ENCODE measurements at places on chromosomes 12 and 14.

GRCh38 chr12:27299102-27299501, 33.5 kb upstream of the BMAL2 start:
- DNase-seq: no peak

- no peak for DNase-seq
Measured at GRCh38 chr12:14417715-14418114, 52.2 kb downstream of the ATF7IP start.

DNA sequence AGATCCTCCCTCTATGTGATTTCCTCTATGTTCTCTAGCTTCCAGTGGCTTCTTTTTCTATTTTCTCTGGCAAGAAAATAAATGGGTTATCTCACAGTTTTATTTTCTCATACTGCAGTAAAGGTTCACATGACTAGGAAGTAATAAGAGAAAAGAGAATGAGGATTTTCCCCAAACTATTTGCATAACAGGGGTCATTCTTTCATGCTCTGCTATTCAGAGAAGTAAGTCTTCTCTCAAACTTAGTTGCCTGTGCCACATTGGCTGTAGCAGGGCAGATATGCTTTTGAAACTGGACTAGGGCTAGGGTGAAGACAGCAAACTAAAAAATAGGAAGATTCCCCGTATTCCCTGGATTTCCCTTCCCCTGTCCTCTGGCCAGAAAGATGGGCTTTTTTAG, 57.4 kb downstream of the ACSM4 start:
- no peak for DNase-seq

DNA sequence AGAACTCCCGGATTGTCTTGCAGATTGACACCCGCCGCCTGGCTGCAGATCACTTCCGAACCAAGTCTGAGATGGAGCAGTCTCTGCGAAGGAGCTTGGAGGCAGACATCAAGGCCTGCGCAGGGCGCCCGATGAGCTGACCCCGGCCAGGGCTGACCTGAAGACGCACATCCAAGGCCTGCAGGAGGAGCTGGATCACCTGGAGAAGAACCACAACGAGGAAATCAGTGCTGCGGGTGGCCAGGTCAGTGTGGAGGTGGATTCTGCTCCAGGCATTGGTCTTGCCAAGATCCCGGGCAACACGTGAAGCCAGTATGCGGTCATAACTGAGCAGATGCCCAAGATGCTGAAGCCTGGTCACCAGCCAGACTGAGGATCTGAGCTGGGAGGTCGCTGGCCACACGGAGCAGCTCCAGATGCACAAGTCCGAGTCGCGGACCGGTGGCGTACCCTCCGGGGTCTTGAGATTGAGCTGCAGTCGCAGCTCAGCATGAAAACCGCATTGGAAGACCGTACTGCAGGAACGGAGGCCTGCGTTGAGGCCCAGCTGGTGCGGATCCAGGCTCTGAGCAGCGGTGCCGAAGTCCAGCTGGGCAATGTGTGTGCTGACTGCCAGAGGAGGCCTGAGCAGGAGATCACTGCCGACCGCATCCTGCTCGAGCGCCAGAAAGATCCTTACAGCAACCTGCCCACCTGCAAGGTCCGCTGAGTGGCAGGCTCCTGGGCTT, 12.4 kb upstream of the A2M start:
- DNase-seq: no peak

DNA sequence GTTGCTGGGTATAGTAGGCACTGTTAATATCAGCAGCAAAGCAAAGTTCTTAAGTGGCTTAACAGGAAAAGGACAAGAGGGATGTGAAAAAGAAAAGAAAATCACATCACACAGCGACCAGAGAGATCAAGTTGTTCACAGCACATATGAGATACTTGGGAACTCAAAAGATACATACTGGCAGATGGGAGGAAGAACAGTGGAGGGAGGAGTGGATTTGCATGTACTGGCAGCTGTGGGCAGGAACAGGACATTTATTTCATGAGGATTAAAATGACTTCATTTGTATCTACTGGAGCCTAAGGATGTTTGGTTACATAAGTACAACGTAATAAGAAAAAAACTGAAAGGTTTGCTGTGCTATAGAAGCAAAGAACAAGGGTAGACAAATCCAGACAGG, 136.5 kb upstream of the IFNG-AS1 start:
- DNase-seq: no peak

- DNase-seq: peak; percentile 41
Measured at GRCh38 chr14:39432619-39433451, 602 bp upstream of the FBXO33 start.

DNA sequence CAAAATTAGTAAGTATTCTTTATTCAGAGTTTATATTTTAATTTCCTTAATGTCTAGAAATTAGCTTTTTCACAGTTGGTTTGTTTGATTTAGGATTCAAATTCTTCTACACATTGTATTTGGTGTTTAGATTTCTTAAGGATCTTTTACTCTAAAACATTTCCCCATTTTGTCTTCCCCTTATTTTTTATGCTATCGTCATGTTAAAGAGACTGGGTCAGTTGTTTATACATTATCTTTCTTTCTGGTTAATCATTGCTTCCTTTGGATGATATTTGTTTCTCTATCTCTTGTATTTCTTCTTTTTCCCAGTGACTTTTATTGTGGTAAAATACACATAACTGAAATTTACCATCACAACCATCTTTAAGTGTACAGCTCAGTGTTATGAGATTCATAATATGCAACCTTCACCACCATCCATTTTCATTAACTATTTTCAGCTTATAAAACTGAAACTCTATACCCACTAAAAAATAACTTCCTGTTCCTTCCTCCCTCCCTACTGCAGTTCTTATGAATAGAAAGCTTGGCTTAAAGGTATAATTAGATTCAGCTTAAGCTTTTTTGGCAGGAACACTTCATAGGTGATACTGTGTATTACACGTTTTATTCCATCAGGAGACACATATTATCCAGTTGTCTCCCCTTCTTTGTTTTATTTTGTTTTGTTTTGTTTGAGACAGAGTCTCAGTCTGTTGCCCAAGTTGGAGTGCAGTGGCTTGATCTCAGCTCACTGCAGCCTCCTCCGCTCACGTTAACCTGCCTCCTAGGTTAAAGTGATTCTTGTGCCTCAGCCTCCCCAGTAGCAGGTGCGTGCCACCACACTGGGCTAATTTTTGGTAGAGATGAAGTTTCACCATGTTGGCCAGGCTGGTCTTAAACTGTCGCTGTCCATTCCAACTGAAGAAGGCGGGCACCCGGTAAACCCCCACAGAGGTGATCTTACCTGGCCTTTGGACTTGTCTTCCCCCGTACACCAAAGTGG, 45.0 kb downstream of the NOPCHAP1 start:
- no peak for DNase-seq

DNA sequence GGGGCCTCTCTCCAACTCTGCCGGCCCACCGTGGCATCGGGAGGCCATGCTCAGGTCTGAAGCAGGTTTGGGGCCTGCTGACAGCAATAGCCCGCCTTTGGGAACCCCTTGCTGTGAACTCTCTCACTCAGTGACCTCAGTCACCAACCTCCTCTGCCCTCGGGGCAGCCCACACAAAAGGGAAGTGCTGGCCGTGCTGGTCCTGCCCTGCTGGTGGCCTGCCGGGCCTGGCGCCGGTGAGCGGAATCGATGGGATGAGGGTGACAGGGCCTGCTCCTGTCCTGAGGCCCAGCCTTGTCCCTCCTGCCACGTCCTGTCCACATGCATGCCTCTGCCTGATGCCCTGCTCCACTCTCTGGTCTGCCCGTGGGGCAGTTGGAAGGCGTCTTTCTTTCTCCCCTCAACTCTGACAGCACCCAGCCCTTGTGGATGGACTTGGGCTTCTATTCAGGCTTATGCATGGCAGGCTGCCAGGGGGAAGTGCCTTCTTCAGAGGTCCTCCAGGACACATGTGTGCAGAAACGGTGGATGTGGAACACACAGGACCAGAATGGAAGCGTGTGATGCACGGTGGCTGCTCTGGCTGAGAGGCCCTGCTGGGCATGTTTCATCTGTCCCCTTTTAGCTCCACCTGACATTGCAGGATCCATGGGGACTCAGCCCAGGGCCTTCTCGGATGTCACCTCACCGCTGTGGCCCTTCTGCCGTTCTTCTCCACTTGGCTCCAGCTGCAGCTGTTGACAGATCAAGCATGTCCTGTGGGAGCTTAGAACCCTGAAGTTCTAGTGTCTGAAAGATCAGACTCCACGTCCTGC, 31.9 kb downstream of the IL31 start:
- no peak for DNase-seq

DNA sequence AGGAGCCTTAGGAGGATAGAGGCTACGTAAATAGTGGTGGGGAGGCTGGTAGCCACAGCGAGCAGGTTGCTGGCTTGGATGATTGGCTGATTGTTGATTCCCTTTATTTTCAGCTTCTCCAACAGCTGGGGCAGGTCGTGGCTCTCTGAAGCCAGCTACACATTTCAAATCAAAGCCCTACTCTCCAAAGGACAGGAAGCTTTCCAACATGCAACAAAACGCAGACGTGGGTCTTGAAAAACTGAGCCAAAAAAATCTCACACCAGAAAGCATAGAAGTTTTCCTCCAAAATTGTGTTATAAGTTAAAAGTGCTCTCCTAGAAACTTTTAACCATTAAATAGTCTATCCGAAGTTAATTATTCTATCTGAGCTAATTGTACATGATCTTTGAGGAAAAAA, 37.6 kb upstream of the PRICKLE1 start:
- DNase-seq: no peak

GRCh38 chr12:131913666-131914065, 15.4 kb upstream of the PUS1 start:
- DNase-seq: no peak

DNA sequence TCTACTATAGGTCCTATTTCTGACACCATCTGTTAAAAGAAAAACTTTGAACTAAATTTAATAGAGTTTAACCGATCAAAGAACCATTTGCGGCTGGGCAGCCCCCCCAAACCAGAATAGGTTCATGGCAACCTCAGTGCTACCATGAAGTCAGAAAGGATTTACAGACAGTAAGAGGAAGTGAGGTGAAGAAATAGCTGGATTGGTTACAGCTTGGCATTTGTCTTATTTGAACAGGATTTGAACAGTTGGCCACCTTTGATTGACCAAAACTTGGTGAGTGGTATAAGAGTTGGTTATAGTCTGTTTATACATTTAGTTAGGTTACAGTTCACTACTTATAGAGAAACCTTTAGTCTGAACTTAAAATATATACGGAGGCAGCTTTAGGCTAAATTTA, 88.9 kb downstream of the TXNDC16 start:
- DNase-seq: no peak

DNA sequence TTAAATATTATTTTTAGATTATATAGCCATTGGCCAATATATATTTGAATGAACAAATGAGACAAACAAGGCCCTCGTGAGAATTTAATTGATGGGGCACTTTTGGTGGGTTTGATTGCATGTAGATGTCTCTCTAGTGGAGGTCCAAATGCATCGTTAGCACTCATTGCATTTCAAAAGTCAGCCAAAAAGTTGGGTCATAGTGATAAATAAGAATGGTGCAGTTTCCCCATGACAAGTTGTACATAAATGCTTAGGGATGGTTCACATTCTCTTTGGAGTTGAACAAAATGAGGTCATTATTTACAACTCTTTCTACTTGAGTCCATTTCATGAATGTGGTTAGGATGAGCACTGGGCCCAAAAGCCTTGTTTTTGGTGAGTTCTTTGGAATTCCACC, 1.0 kb downstream of the BEST3 start:
- DNase-seq: no peak

GRCh38 chr12:50258167-50258551, 25.2 kb downstream of the LIMA1 start:
- no peak for DNase-seq

DNA sequence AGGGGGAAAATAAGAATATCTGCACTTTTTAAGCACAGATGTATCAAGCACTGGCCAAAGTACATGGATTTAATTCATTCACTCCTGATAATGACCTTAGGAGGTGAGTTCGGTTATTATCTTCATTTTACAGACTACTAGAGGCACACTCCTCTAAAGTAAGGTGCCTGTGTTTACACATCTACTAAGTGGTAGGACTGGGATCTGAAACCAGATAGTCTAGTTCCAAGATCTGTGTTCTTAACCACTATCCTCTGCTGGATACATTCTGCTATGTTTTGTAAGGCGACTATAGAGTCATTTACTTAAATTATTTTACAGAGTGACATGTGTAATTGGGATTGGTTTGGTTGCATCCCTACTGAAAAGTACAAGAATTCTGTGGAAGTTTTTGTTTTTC, 175.3 kb downstream of the ESR2 start:
- no peak for DNase-seq
